ENCODE measurements at places on chromosomes 5 and 9.

DNA sequence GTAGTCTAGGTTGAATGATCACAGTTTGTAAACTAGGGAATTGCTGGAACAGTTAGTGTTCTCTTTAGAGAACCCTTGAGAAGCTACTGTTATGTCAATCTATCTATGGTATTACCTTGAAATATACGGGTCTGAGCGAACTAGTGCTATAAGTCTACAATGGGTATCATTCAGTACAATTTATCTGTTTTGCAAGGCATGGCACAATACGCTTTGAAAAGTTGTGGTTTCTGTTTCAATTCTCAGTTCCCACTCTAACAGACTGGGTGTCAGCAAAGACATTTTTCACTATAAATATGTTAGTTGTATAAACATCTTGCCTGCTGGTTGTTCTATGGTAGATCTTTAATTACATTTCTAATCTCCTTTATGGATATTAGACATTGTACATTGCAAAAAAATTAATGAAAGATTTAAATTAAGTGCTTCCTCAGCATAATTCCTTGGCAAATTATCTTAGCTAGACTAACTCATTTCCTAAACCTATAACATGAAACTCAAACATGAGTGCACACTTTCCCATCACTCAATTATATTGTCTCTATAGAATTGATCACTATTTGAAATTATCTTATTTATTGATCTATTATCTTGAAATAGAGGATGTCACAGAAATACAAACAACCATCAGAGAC is 24.9 kb upstream of the SLCO6A1 start:
- no peak for DNase-seq

- peak; percentile 78 for DNase-seq
Measured at GRCh38 chr5:35458824-35459207, 158.8 kb upstream of the SPEF2 start.

DNA sequence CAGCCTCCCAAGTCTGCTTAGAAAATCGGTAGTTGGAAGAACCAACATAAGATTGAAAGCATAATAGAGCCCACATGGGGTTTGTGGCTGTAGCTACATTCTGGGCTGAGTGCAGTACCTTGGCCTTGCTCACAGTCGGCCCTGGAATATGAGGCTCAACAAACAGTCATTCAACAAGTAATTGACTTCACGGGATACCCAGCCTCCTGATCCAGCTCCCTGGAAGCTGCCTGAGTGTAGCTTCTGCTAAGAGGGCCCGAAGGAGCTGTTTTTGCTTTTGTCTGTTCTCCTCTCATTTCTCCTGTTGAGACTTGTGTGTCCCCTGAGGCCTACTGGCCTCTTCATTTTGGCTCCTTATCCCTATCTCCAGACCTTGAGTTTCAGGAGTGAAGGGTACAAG is 170.7 kb downstream of the HSPA4 start:
- DNase-seq = no peak

- no peak for DNase-seq
Measured at GRCh38 chr9:126070058-126070655, 256.5 kb upstream of the MVB12B start.

- DNase-seq = no peak
Measured at GRCh38 chr9:121483049-121483448, 16.6 kb downstream of the GGTA1 start.

GRCh38 chr5:33558489-33558888 is 117.7 kb downstream of the TARS1 start:
- DNase-seq = no peak

DNA sequence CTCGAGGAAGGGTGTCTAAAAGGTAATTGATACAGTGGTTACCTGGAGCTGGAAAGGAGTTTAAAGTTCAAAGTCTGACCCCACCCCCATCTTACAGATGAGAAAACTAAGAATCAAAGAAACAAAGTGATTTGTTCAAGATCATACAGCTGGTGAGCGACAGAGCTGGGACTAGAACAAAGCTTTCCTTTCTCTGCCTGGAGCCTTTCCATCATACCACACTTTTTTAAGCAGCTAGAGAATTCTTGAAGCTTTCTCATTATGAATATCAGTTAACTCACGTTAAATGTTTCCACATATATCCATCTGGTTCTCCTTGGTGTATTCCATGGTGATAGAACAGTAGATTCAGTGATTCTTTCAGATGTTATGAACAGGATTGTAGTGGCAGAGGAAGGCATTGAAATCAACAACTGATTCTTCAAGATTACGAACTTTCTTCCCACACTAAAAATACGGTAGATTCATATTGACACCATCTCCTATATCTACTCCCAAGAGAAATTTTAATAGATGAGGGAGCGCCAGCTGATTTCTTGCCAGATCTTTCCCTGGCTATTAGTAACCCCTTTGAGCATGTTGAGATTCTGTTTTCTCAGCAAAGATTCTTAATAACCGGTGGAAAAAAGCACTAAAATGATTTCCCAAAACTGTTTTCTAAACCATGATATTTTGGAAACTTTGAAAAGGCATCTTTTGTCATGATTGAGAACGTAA is 233.7 kb downstream of the ADAMTSL1 start:
- DNase-seq = no peak

- DNase-seq = no peak
Measured at GRCh38 chr9:132210472-132211145, 48.8 kb downstream of the NTNG2 start.

GRCh38 chr5:166977911-166978422 is 1313.5 kb upstream of the WWC1 start:
- DNase-seq = peak; percentile 59

- no peak for DNase-seq
Measured at GRCh38 chr5:34501840-34502239, 154.3 kb upstream of the RAI14 start.

DNA sequence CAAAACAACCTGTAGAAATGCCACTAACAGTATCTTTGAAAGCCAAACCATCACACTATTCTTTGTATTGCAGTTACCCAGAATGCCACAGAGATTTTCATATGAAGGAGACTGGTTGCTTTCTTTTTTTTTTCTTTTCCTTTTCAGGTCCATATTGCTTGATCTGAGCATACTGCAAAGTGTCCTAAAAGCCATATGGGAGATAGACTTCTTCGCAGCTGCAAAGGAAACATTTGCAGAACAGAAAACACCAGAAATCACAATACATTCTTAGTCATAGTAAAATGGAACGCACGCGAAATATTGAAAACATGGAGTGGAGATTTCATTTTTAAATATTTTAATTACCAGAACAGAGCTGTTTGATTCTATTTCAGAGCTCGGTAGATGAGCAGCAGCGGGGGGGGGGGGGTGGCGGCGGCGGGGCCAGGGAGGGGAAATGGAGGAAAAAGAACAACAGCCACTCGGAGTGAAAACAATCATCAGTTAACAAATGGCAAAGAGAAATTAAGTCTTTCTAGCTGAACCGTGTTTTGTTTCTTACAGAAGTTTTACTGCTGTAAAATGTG is 284.1 kb downstream of the NFIB start:
- peak; percentile 43 for DNase-seq

DNA sequence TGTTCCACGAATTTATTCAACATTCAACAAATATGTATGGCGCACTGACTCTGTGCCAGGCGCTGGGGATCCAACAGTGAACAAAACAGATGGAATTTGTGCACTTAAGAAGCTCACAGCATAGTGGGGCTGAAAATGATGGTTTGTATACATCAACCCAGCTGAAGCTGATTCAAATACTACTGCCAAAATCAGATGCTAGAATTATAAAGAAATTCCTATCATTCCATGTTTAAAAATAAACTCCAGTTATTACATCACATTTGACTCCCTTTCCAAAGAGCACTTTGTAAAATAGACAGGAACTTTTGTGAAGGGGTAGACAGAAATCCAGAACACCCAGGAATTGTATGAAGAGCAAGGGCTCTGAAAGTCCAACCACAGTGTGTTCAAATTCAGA is 54.1 kb downstream of the ZNF608 start:
- DNase-seq = peak; percentile 49

DNA sequence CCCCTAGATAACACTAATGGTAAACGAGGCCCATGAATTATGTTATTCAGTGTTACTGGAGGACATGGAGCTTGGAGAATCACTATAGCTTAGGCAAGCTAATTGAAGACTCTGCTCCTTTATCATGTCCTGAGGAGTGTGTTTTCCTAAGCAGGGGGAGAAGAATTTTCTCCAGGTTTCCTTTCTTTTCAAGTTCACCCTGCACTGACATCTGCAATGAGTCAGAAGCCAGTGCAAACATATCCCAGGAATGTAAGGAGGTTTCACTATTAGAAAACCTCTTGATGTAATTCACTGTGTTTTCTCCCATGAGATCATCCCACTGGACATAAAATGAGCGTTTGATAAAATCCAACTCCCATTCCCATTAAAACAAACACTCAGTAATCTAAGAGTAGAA is 75.6 kb downstream of the DMRT2 start:
- DNase-seq = peak; percentile 77

GRCh38 chr5:41869151-41869723 is 988 bp downstream of the OXCT1 start:
- DNase-seq = no peak

GRCh38 chr9:117278471-117279035 is 136.3 kb downstream of the ASTN2 start:
- no peak for DNase-seq

GRCh38 chr5:137114529-137114928 is 384.6 kb downstream of the SPOCK1 start:
- DNase-seq = peak; percentile 44

GRCh38 chr9:127340721-127341120 is 56.2 kb upstream of the SLC2A8 start:
- DNase-seq = no peak

GRCh38 chr9:37954581-37954981 is 50.7 kb upstream of the SLC25A51 start:
- no peak for DNase-seq

DNA sequence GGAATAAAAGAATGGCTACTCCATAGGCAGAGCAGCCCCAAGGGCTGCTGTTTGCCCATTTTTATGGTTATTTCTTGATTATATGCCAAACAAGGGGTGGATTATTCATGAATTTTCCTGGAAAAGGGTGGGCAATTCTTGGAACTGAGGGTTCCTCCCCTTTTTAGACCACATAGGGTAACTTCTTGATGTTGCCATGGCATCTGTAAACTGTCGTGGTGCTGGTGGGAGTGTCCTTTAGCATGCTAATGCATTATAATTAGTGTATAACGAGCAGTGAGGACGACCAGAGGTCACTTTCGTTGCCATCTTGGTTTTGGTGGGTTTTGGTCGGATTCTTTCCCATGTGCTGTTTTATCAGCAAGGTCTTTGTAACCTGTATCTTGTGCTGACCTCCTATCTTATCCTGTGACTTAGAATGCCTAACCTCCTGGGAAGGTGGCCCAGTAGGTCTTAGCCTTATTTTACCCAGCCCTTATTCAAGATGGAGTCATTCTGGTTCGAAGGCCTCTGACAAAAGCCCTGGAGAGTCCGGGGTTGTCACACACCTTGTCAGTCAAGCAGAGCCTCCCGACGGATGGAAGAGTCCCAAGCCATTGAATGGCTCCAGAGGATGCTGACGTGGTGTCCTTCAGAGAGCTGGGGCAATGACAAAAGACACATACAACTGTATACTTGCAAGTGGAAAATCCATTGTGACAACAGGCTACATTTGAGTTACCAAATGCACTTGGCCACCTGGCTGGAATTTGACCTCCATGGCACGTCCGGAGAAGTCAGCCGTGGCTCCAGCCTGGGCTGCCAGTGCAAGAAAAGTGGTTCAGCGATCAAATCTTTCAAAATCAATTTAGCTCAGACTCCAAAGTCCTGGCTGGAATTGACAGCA is 67.1 kb upstream of the CLINT1 start:
- DNase-seq = no peak

DNA sequence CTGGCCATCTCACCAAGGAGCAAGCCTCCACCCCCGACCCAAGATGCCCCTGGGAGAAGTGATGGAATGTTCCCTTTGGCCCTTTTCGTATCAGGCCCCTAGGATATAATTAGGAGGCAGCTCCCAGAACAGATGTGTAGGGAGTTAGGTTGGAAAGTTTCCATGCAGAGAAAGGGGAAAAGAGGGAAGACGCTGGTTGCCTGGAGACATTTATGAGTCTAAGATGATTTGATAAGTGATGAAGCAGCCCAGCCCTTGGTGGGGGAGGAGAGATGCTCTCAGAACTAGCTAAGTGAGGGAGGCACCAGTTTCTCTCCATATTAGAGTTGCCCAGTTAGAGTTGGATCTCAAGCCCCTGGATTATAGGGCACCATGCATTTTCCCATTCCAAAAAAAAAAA is 137.5 kb downstream of the GNA14 start:
- DNase-seq = no peak

GRCh38 chr9:116271340-116271739 is 117.7 kb downstream of the PAPPA start:
- DNase-seq = no peak

GRCh38 chr5:77937015-77937908 is 161.1 kb upstream of the TBCA start:
- DNase-seq = no peak

DNA sequence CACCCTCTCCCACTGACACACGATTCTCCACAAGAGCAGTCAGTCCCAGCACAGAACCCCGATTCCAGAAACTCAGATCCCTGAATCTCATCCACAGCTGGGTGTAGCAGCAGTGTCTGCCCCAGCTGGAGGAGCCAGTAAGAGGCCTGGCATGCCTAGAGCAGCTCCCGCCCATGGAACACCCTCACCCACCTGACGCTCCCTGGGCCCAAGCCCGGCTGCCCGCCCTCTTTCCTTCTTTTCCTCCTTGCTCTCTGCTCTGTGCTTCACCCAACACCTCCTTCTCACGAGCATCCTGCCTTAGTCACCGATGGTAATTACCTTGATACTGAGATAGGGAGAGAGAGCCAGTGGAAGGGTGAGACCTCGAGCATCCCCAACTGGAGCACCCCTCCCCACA is 8.7 kb downstream of the PCDH1 start:
- no peak for DNase-seq

GRCh38 chr9:72326641-72327040 is 38.4 kb downstream of the ZFAND5 start:
- DNase-seq = no peak

- DNase-seq = no peak
Measured at GRCh38 chr9:91864380-91864779, 85.6 kb downstream of the ROR2 start.

DNA sequence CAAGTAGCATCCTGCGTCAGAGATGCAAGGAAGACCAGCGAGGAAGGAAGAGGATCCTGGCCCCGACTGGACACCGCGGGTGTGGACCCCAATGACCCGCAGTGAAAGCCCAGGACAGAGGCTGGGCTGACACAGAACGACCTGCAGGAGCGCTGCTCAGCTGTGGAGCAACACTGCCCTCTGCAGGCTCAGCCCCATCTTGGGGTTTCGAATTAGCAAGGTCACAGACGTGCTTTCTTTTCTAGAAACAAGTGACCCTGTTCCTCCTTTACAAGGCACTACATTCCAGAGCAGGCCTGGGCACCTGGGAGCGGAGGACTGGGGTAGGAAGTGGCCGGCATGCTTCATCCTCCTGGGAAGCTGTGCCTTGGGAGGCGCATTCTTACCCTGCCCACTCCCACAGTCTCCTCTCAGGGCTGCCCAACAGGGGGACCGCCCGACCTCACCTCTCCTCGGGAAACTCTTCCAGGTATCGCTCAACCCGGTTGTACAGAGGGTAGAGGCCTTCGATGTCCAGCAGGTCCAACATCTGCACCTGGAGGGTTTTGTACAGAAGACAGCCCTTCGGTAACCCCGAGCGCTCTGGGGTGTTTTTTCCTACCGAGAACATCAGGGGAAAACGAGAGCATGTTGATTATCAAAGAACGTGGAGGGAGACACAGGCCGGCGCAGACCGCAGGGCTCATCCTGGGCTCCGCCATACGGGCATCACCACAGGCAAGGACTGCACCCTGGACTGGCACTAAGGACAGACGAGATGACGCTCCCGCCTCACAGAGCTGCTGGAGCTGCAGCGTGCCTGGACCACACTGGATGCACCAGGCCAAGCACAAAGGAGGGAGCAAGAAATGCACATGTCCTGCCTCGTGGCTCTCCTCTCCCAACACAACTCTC is 35.0 kb downstream of the IPPK start:
- peak; percentile 69 for DNase-seq

GRCh38 chr5:155522540-155522939 is 509.0 kb downstream of the KIF4B start:
- DNase-seq = no peak
